ENCODE measurements at places on chromosomes 13 and 19.
A peak's percentile ranks its signal among the peaks of the same experiment; 100 is the strongest.

DNA sequence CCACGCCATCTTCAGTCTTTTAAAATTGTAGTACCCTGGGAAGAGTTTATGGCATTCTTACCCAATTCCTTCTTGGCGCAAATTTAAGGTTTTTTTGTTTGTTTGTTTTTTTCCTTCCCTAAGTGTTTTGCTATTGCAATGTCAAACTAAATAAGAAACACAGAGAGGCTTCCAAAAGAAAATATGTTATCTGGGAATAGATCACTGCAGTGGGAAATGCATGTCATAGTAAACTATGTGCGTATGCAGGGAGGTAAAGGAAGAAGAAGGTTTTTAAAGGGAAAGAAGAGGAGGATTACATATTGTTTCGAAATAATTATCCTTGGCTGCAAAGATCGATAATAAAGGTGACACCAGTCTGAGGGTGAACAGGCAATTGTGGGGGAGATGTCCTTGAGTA, 13.2 kb downstream of the CLEC11A start:
- no peak for DNase-seq

DNA sequence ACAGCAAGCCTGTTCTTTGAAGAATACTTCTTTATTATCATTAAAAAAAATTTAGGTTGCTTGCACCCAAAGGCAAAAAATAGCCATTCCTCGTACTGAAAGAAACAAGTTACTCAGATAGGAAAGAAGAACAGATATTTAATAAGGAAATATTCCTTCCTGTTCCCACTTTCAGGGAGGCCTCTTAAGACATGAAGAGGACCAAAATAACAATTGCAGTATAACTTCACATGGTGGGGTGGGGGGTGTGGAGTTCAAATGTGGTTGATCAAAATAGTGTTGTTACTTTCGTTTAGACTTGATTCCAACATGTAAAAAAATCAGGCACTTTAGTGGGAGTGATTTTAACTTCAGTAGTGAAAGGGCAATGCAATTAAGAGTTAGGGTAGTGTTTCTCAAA, 3.6 kb downstream of the RGCC start:
- no peak for DNase-seq

GRCh38 chr13:40910324-40911050, 108.6 kb downstream of the ELF1 start:
- peak; percentile 2 for DNase-seq

- peak; percentile 47 for DNase-seq
Measured at GRCh38 chr19:47109541-47110375, 3.8 kb downstream of the ZC3H4 start.

DNA sequence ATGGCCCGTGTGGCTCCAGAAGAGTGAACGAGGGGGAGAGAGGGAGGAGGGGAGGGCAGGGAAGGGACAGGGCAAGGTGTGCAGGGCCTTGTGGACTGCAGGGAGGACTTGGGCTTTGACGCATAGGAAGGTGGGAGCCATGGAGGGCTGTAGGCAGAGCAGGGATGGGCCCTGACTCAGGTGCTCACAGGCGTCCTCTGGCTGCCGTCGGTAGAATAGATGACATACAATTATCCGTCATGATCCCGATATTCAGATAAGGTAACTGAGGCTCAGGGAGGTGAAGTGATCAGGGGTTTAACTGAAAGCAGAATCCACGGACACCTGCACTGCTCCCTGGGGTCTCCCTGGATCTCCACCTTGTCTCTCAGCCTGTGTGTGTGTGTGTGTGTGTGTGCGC, 3.4 kb downstream of the C3 start:
- DNase-seq, result no peak
